Esophagus mucosa (tissue), 1 donor: ENCODE measurements at places on chromosomes 12 and 14. TPM values are rescaled to one million over a fixed set of nuclear protein-coding genes. Genes with fewer than 3 reads are reported as not detected.
A peak's percentile ranks its signal among the peaks of the same experiment; 100 is the strongest.

The SRGAP1 gene
- 5.8 TPM for total RNA-seq

GRCh38 chr12:121723200-121723599 lies 10.6 kb downstream of the TMEM120B start:
- no peak for ATAC-seq

GRCh38 chr14:95413289-95414215 lies 93.8 kb upstream of the CLMN start:
- ATAC-seq = no peak

DNA sequence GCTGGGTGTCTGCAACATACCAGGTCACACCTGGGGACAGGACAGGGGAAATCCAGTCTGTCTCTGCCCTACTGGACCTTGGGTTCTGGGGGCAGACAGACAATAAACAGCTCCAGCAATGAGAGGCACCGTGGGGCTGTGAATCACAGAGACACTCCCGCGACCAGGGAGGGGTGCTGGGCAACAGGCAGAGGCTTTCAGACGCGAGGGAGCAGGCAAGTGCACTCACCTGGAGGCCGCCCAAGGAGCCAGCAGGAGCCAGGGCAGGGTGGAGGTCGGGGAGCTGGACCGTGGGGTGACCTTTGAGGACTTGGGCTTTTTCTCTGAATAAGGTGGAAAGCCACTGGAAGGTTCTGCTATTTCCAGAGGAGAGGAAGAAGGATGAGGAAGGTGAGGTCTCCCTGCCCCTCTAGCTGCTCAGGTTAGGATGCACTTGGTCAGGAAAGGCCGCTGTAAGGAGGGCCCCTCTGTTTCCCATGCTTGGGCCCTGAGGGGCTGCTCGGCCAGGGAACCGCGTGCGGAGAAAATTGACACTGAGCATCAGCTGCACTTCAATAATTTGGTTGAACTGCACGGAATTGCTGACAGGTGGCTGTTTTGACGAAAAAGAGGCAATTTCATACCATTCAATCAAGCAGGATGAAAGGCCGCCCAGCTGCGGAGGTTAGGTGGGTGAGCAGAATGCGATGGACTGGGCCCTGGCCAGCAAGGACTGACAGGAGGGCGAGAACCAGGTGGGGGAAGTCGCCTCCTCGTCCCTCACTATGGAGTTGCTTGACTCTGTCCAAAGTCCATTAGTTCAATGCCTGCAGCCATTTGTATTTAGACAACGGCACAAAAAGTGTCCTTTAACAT lies 42.2 kb downstream of the JAG2 start:
- ATAC-seq = peak; percentile 33

- ATAC-seq = no peak
These were observed 13.7 kb upstream of the WSCD2 start for GRCh38 chr12:108115123-108116121.

The SLC5A8 gene
- not detected for total RNA-seq

GRCh38 chr14:46651526-46652144 lies at the start of gene RPL10L:
Gene RPL10L (minus strand): TSS chr14:46651781. CDS start chr14:46651736, 45 bp downstream.
- ATAC-seq = no peak

DNA sequence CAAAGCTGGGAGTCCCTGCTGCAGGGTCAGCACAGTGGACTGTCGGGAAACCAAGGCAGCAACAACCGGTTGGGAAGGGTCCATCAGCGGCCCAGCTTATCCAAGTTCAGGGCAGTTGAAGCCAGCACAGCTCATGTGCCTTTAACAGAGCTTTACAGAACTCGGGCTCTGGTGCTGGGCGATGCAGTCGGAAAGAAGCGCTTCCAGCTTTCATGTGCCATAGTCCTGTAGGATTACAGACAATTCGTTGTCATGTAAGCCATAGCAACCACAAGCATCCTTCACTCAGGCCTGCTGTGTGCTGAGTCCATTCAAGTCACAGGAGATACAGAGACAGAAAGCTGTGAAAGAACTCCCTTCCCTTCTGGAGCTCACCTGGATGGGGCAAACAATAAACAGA lies 3.5 kb upstream of the FAM181A start:
- no peak for ATAC-seq

DNA sequence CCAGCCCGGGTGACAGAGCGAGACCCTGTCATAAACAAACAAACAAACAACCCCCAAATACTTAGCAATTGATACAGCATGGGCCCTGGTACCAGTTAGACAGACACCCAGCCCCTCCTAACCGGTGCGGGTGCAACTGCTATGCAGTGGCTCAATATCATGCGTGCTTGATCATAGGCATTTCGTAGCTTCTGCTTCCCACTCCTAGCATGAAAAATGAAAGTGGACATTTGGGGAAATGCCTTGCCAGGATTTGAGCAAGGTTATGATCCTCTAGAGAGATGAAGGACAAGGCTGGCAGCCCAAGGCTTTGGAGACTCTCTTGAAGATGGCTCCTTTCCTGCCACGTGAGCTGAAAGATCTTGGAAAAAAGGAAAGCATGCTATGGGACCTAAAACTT lies 13.7 kb downstream of the FGF6 start:
- no peak for ATAC-seq

- ATAC-seq = peak; percentile 29
These were observed 16.5 kb downstream of the SELPLG start for GRCh38 chr12:108616941-108617858.

- no peak for ATAC-seq
These were observed 398.6 kb downstream of the ZFP36L1 start for GRCh38 chr14:68394118-68394763.

DNA sequence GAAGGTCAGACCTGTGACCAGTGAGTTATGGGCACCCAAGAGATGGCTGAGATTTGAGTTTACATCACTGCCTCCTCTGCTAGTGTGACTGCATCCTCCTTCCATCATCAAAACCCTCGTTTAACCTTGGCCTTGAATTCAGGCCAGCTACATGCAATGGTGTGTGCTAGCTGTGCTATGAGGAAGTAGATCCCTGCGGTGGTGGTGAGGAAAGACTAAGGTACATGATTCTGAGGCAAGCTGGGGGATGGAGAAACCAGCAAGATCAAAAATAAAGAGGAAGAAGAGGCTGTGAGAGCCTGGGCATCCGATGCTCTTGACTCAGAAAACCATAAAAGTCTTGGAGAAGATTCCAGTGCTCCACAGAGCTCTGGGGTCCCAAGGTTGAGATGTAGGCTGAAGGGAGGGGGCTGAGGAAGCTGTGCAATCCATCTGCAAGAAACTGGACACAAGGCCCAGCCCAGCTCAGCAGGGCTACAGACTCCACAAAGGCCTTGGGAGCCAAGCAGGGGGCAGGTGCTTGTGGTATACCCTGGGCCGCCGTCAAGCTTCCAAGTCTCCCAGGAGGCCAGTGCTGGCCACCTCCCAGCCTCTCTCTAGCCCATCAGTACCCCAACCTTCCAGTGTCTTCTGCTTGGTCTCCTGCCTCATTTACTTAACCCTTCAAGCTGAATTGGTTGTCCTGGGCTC lies 774.8 kb downstream of the VRK1 start:
- no peak for ATAC-seq

DNA sequence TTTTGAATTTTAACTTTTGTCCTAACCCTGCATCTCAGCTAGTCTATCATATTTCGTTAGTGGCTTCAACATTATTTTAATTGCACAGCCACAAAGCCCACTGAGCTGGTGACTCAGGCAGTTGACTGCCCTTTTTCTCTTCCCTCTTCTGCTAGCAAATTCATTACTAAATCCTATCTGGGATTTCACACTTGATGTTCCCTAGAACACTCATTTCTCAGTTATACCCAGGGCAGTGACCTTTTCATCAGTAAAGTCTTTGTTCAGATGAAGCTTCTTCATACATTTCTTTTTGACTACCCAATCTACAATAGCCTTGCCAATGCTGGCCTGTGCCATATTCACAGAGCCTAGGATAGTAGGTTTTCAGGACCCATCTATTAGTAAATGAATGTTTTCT lies 107.0 kb downstream of the ATXN7L3B start:
- no peak for ATAC-seq

DNA sequence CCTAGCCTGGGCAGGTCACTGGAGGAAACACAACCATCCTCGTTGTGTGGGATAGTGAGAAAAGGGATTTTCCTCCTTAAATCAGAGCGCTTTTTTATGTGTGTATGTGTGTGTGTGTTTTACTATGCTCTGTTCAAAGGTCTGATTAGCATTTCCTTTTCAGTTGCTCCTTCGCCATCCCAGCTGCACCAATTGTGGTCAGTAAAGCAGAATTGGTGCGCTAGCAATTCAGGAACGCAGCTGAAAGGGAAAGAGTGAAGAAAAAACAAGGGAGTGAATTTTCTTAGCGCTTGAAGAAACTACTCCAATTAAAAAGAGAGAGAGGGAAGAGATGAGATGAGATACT lies 173.3 kb upstream of the PARP11 start:
- ATAC-seq = no peak

DNA sequence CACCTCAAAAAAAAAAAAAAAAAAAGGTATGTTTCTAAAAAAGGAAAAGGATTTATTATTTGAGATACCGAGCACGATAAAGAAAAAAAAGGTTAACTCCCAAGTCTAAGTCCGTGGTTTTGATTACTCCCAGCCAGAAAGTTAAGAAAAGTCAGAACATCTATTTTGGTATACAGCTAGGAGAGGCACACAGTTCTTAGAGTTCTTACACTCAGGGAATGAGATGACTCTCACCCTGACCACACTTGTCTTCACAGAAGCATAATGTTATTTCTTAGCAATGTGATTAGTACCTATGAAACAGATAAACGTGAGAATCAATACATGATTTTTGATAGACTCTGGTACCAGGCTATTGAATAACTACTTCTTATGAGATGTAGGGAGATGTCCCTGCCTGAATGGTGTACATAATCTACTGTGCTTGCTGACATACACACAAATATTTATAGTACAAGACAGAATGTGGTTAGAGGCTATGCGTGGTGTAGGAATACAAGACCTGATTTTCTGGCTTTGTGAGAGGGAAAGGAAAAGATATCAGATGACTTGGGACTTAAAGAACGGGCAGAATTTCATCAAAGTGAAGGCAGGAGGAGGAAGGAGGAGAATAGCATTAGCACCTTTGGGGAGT lies 31.6 kb downstream of the LIMA1 start:
- peak; percentile 47 for ATAC-seq

DNA sequence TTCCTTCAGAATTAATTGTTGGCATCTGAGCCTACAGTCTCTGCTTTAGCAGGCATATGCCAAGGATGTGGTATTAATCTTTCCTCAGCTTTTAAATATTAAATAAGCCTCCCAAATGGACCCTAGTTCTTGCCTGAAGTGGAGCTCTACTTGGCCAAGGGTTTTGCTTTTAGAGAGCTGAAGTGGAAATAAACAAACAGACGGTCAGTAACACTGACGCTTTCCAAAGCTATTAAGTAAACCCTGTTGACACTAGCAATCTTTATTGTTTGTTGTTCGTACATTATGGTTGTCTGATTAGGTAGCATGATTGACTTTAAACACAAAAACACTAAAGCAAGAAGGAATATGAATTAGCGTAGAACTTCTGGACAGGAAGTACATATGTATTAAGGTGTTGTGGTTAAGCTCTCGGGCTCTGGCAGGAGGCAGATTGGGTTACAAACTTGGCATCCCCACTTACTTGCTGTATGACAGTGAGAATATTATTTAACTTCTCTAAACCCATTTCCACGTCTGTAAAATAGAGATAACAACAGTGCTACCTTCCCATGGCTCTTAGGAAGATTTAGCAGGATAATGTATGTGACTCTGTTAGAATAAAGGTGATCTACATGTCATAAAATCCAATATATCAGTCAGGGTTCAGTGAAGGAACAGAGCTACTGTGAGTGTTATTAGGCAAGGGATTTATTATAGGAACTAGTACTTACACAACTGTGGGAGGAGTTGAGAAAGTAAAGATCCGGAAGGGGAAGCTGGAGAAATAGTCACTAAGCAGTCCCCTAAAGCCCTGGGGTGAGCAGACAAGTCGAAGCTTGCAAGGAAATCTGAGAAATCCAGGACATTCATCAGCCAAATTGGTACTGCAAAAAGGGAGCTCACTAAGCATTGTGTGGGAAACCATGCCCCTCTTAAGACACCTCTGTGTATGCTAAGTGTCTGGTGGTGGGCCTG lies 92.2 kb upstream of the ATF7IP start:
- peak; percentile 98 for ATAC-seq

The NUAK1 gene
- 1.7 TPM for total RNA-seq

DNA sequence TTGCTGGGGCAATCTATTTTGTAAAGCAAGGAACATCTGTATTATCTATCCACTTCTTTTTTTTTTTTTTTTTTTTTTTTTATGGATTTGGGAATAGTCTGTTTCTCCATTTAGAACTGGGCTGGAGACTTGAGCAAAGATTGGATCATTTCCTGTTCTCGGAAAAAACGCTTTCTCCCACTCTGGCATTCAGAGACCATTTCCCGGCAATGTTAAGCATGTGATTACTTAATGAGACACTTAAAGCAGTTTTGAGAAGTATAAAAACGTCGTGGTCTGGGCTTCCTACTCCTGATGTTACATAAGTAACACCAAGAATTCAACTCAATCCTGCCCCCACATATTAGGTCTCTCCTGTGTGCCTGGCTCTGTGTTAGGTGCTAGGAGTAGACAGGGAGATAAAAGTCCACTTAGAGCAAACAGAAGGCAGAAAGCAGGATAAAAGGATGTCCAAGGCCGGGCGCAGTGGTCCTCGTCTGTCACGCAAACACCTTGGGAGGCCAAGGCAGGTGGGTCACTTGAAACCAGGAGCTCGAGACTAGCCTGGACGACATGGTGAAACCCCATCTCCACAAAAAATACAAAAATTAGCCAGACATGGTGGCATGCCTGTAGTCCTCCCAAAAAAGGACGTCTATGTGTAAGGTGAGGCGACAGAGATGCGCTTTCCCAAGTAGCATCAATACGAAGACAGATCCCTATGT lies 152.1 kb upstream of the GSC start:
- no peak for ATAC-seq

- ATAC-seq = no peak
These were observed 10.9 kb downstream of the HIF1A start for GRCh38 chr14:61706096-61706690.

GRCh38 chr12:57577981-57578758 lies 12.8 kb upstream of the PIP4K2C start:
- no peak for ATAC-seq

GRCh38 chr12:131753005-131753404 lies 42.1 kb downstream of the SFSWAP start:
- no peak for ATAC-seq
